Heart left ventricle (tissue), 16 donors: ENCODE measurements at places on chromosomes 2 and 18. TPM values are rescaled to one million over a fixed set of nuclear protein-coding genes. Genes with fewer than 3 reads are reported as not detected.

Gene AAMP
- total RNA-seq, result 68.2 TPM

DNA sequence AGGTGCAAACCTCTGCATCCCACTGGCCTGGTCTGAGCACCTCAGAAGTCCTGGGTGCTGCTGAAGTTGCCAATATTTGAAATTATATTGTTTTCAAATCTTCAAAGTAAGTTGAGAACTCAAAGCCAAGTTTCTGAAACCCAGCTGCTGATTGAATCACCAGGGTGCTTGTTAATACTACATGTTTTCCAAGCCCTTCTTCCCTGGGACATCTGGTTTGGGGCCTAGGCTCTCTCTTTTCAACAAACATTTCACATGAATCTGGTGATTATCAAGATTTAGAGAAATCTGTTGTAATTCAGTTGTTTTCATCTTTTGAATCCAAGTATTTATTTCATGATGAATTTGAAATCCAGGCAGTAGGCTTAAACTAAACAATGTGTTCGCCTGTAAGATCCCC lies 24.4 kb downstream of the MLPH start:
- peaks cover 38% of the 10 kb centered on the region for H3K4me1 ChIP-seq
- no peak for DNase-seq
- H3K36me3 ChIP-seq, result no peaks in the 10 kb centered on the region
- peak overlapping the region; percentile 31 for H3K27ac ChIP-seq
- H3K4me3 ChIP-seq, result no peak overlapping the region

GRCh38 chr18:63003899-63004298 lies 288.6 kb downstream of the PHLPP1 start:
- H3K4me3 ChIP-seq, result no peak overlapping the region
- no peak for DNase-seq
- H3K36me3 ChIP-seq, result no peaks in the 10 kb centered on the region
- no peaks in the 10 kb centered on the region for H3K4me1 ChIP-seq
- no peaks in the 10 kb centered on the region for H3K27me3 ChIP-seq

GRCh38 chr2:186827862-186828492 lies 21.0 kb downstream of the ZSWIM2 start:
- H3K27ac ChIP-seq, result no peak overlapping the region
- H3K36me3 ChIP-seq, result no peaks in the 10 kb centered on the region
- no peak for DNase-seq
- no peak overlapping the region for H3K4me3 ChIP-seq

- no peak for DNase-seq
- no peak overlapping the region for H3K27ac ChIP-seq
- no peak overlapping the region for H3K4me3 ChIP-seq
These were observed 73.1 kb downstream of the FTCDNL1 start for GRCh38 chr2:199777916-199778315.

DNA sequence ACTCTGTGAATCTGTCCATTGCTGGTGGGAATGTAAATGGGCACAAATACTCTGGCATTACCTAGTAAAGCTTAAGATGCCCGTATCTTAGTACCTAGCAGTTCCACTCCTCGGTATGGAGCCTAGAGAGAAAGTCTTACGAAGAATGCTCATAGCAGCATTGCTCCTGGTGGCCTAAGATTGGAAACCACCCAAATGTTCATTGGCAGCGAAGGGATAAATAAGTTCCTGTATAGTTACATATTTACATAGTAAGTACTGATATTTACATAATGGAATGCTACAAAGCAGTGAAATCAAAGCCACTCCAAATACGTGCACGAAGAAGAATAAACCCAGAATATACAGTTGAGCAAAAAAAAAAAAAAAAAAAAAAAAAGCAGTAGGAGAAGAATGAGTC lies 46.7 kb upstream of the PDIA6 start:
- H3K4me1 ChIP-seq, result peaks cover 35% of the 10 kb centered on the region
- no peak overlapping the region for H3K27ac ChIP-seq
- H3K36me3 ChIP-seq, result no peaks in the 10 kb centered on the region
- DNase-seq, result no peak

Gene CDC42EP3
- total RNA-seq, result 124 TPM

DNA sequence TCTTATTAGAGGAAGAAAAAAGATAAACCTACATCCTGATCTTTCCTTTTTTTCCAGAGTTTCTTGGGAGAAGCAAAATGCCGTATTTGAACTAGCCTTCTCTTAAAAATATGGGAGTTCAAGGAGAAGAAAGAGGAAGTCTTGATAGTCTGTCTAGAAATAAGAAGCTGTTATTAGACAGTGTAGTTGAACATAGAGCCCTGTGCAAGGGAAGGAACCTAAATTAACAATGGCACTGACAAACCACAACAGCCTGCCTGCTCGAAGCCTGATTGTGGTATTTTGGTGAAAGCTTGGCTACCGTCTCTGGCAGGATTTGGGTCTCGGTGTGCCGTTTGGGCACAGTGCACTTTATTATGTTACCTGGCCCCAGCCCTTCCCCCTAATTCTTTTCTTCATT lies 17.1 kb downstream of the SMARCAL1 start:
- DNase-seq, result no peak
- no peaks in the 10 kb centered on the region for H3K27me3 ChIP-seq
- peaks cover 84% of the 10 kb centered on the region for H3K36me3 ChIP-seq
- no peaks in the 10 kb centered on the region for H3K4me1 ChIP-seq
- no peak overlapping the region for H3K27ac ChIP-seq
- H3K4me3 ChIP-seq, result no peak overlapping the region

Gene STRN
- 63.1 TPM for total RNA-seq

GRCh38 chr2:177340158-177340557 lies 52.4 kb upstream of the AGPS start:
- H3K36me3 ChIP-seq, result no peaks in the 10 kb centered on the region
- DNase-seq, result no peak
- no peak overlapping the region for H3K4me3 ChIP-seq
- H3K27me3 ChIP-seq, result no peaks in the 10 kb centered on the region
- H3K4me1 ChIP-seq, result no peaks in the 10 kb centered on the region
- no peak overlapping the region for H3K27ac ChIP-seq

DNA sequence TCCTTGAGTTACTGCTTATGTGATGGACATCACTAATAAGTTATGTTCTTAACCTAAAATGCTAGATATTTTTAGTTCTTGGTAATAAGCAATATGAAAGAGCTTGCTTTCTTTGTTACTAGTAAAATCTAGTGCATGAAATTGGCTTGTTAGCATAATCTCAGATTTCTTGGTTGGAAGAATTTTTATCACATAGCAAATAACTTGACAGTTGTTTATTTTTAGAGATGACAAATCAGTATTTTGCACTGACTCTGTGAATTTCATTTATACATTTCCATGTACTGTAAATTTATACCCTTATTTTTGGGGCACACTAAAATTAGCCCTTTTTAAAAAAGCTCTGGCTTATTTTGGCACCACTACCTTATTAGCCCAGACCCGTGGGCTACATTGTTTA lies 45.6 kb downstream of the LCLAT1 start:
- no peak overlapping the region for H3K27ac ChIP-seq
- H3K27me3 ChIP-seq, result no peaks in the 10 kb centered on the region
- no peak overlapping the region for H3K4me3 ChIP-seq

DNA sequence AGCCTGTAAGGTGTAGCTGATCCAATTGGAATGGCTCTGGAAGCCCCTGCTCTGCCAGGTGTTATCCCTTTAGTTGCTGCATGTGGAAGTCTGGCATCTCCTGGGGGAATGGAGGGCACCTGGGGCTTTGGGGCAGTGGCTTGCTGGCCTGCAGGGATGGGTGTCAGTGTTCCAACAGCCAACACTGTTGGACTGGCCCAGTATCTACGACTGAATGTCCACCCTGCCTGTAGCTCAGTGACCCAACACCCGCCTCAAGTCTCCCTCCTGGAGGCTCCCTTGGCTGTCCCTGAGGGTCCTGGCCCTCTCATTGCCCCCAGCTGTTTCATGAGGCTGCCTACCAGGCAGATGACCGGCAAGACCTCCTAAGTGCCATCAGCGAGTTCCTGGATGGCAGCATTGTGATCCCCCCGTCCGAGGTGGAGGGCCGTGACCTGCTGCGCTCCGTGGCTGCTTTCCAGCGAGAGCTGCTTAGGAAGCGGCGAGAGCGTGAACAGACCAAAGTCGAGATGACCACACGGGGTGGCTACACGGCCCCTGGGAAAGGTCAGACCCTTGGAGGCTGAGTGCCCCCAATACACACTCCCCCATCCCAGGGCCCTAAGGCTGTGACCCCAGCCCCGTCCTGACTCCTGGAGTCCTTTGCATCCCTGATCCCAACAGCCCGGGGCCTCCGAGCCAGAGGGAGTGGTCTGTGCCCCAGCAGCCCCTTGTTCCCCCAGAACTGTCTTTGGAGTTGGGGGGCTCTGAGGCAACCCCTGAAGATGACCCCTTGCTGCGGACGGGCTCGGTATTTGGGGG lies 7.7 kb downstream of the SLC4A3 start:
- H3K27ac ChIP-seq, result peak overlapping the region; percentile 98
- H3K4me3 ChIP-seq, result no peak overlapping the region
- peaks cover 59% of the 10 kb centered on the region for H3K4me1 ChIP-seq

GRCh38 chr18:67525328-67526099 lies 9.0 kb upstream of the DSEL start:
- DNase-seq, result peak; percentile 58
- no peaks in the 10 kb centered on the region for H3K27me3 ChIP-seq
- no peaks in the 10 kb centered on the region for H3K4me1 ChIP-seq
- no peaks in the 10 kb centered on the region for H3K36me3 ChIP-seq
- H3K27ac ChIP-seq, result peak overlapping the region; percentile 5
- H3K4me3 ChIP-seq, result no peak overlapping the region

DNA sequence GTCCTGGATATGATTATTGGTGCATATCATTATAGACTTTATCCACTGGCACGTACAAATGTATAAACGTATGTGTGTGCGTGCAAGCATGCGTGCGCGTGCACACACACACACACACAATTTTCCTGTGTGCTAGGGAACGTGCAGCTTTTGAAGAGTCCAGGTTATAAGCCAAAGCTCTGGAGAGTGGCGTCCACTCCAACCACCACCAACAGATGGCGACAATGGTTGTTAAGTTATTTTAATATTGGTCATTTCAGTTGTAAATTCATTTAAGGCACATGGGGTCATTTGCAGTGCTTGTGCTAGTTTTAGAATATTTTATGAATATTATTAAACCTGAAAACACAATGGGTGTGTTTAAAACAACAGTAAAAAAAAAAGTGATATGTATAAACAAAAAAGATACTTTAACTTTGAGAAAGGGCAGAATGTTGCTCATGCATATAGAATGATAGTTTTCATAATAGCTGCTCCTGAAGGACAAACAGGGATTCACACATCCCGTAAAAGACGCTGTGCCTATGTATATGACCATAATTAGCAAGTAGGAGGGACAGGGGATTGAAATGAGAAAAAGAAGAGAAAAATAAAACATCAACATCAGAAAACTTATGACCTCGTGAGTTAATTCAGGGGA lies 124.2 kb upstream of the ITGB6 start:
- no peak overlapping the region for H3K27ac ChIP-seq
- H3K4me3 ChIP-seq, result no peak overlapping the region
- DNase-seq, result peak; percentile 52

DNA sequence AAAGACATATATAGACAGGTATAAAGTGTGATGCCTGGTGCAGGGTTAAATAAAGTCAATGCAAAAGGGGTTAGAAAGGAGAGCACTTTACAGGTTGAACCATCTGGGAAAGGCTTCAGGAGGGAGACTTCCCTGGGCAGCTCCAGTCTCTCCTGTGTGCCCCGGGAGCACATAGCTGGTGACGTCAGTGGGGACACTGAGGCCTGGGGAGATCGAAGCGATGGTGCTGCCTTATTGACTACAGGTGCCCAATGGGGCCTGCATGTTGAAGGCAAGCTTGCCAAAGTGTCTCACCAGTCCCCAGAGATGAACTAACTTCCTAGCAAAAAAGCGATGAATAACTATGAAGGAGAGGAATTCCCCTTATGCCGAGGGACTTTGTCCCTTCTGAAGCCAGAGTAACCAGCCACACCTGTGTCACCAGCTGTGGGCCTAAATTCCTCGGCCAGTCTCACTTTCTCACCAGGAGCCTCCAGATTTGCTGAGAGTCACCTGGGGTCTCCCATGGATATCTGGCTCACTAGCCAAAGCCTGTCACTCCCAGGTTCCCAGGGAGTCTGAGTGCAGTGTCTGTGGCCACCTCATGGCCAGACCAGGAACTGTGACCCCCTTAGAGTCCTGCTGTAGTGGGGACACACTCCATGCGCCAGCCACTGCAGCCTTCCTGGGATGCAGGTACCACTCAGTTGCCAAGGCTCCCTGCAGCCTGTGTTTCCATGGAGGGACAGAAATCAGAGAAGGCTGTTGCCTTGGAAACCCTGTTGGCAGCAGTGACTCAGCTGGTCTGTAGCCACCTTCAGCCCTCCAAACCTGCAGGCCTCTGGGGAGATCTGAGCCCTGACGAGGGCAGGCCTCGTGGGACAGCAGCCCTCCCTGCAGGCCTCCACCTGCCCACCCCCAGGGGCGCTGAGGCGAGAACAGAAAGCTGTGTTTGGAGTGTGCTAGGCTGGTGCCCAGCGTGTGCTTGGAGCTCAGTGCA lies 128.7 kb downstream of the CTIF start:
- DNase-seq, result no peak
- no peaks in the 10 kb centered on the region for H3K4me1 ChIP-seq
- H3K27me3 ChIP-seq, result no peaks in the 10 kb centered on the region
- H3K27ac ChIP-seq, result no peak overlapping the region

DNA sequence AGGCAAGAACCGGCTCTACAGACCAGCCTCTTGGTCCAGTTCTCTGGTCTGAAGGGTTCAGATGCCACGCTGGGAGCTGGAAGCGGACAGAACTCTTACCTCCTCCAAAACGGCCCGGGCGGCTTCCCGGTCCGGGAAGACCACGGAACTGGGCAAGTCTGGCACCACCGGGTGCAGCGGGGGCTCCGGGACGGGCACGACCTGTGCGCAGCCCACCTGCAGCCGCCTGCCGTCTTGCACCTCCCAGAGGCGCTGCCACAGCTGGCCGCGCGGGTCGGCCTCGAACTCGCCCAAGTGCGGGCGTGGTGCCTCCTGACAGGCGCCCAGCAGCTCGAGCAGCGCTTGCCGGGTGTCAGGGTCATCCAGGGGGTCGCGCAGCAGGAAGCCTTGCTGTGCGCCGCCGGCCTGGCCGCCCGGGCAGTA lies 773 bp downstream of the CMPK2 start:
- H3K27me3 ChIP-seq, result no peaks in the 10 kb centered on the region
- H3K36me3 ChIP-seq, result peaks cover 10% of the 10 kb centered on the region
- peak; percentile 57 for DNase-seq
- H3K4me3 ChIP-seq, result peak overlapping the region; percentile 92
- H3K4me1 ChIP-seq, result peaks cover 34% of the 10 kb centered on the region
- peak overlapping the region; percentile 92 for H3K27ac ChIP-seq

GRCh38 chr2:696463-696862 lies 19.3 kb upstream of the TMEM18 start:
- H3K27ac ChIP-seq, result no peak overlapping the region
- H3K27me3 ChIP-seq, result no peaks in the 10 kb centered on the region
- H3K36me3 ChIP-seq, result no peaks in the 10 kb centered on the region

DNA sequence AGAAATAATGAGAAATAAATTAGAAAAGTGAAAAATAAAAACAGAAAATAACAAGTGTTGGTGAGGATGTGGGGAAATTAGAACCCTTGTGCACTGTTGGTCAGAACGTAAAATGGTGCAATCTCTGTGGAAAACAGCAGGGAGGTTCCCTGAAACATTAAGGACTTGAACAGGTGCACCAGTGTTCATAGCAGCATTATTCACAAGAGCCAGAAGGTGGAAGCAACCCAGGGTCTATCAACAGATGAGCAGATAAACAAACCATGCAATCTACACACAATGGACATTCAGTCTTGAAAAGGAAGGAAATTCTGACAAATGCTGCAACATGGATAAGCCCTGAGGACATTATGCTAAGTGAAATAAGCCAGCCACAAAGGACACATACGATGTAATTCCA lies 58.2 kb upstream of the TFCP2L1 start:
- no peaks in the 10 kb centered on the region for H3K27me3 ChIP-seq
- no peak overlapping the region for H3K4me3 ChIP-seq
- no peak for DNase-seq
- peaks cover 30% of the 10 kb centered on the region for H3K36me3 ChIP-seq
